ENCODE measurements at places on chromosomes 11 and 22. TPM values are rescaled to one million over a fixed set of nuclear protein-coding genes. Genes with fewer than 3 reads are reported as not detected.

ADAMTS15 gene
- total RNA-seq = under 0.01 TPM

CTSF gene
- 17.2 TPM for total RNA-seq

OR10A2 gene
- not detected for total RNA-seq

MS4A6A gene
- 21.8 TPM for total RNA-seq

OR5W2 gene
- total RNA-seq = not detected

HTR3A gene
- not detected for total RNA-seq

KCNJ1 gene
- not detected for total RNA-seq

OR5B2 gene
- not detected for total RNA-seq

IFITM5 gene
- total RNA-seq = not detected

C22orf31 gene
- total RNA-seq = not detected

FAU gene
- total RNA-seq = 429 TPM

NTM gene
- 2.6 TPM for total RNA-seq

P4HA3 gene
- total RNA-seq = 9.9 TPM

NDUFC2 gene
- total RNA-seq = 122 TPM

COMMD9 gene
- 24.5 TPM for total RNA-seq

ALKBH3 gene
- total RNA-seq = 41.2 TPM

ZDHHC13 gene
- 89.0 TPM for total RNA-seq

MS4A2 gene
- not detected for total RNA-seq

OR4D9 gene
- not detected for total RNA-seq

FAM227A gene
- 2.9 TPM for total RNA-seq

CRYAB gene
- not detected for total RNA-seq

IGSF22 gene
- not detected for total RNA-seq

SCO2 gene
- 4.9 TPM for total RNA-seq

All from epithelial cell of umbilical artery (primary cell).